Stimulated activated CD8-positive, alpha-beta memory T cell treated with anti-CD3 and anti-CD28 coated beads, Interleukin-4, amount 100 ng/mL, for 1 hour (primary cell): ENCODE measurements at places on chromosomes 16 and 17.

DNA sequence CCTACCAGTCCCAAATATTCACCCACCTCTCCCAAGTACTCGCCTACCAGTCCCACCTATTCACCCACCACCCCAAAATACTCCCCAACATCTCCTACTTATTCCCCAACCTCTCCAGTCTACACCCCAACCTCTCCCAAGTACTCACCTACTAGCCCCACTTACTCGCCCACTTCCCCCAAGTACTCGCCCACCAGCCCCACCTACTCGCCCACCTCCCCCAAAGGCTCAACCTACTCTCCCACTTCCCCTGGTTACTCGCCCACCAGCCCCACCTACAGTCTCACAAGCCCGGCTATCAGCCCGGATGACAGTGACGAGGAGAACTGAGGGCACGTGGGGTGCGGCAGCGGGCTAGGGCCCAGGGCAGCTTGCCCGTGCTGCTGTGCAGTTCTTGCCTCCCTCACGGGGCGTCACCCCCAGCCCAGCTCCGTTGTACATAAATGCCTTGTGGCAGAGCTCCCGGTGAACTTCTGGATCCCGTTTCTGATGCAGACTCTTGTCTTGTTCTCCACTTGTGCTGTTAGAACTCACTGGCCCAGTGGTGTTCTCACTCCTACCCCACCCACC, 29.8 kb downstream of the POLR2A start:
- no peak for DNase-seq

- no peak for DNase-seq
These were observed 1.7 kb downstream of the ADCY9 start for GRCh38 chr16:4114257-4115208.

DNA sequence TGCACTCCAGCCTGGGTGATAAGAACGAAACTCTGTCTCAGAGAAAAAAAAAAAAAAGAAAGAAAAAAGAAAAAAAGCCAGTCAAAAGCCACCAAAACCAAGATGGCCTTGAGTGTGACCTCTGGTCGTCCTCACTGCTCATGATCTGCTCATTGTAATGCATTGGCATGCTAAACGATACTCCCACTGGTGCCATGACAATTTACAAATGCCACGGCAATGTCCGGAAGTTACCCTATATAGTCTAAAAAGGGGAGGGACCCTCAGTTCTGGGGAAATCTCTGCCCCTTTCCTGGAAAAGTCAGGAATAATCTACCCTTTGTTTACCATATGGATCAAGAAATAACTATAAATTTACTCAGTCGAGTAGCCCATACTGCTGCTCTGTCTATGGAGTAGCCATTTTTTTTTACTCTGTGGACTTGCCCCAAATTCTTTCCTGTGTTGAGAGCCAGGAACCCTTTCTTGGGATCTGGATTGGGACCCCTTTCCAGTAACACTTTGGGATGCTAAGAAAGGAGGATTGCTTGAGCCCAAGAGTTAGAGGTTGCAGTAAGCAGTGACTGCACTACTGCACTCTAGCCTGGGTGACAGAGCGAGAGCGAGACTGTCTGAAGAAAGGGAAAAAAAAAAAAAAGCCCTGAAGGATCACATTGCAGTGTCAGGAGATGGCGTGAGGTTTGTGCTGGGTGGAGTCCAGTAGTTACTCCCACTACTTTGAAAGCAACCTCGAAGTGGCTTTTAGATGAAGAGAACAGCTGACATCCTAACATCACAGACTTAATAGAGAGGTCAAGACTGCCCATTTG, 3.7 kb upstream of the TMEM231 start:
- DNase-seq: no peak

- DNase-seq: no peak
These were observed 10.5 kb downstream of the OR1F1 start for GRCh38 chr16:3198334-3199072.

DNA sequence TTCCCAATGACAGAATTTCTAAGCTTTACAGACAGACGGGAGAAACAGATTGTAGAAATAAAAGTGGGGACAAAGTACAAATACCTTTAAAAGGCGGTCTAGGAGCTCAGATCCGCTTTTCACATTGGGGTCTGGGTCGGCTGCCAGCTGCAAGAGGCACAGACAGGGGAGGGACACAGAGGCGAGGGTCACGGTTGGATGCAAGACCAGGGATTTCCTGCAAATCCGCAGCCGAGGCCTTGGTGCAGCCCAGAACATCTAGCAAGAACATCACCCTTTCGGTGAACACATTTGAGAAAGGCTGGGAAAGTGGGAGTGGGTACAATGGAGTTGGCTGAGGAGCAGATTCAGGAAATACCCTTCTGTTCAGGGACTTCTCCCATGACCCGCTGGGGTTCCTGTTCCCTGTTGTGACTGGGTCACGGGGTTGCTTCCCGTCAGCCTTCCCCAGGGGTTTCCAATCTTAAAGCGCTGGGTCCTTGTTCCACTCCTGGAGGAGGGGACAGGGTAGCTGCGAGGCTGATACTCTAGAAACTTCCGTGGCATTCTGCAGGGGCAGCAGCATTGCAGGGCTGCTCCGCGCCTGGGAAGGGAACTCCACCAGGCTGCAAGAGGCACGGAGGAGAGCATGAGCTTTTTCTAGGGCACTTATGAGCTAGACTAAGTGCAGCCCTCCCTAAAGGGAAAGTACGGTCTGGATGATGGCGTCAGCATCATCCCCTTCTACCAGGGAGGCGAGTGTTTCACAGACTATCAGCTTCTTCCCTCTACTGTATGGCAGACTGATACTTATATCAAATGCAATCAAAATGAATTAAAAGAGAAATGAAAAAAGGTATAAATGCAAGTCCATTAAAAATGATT, 16.0 kb downstream of the VAC14 start:
- DNase-seq: no peak
